Right renal cortex interstitium (tissue), 3 donors: ENCODE measurements at places on chromosomes 7 and 10. TPM values are rescaled to one million over a fixed set of nuclear protein-coding genes. Genes with fewer than 3 reads are reported as not detected.

The MBL2 gene
- not detected for polyA plus RNA-seq

The TBC1D12 gene
- 21.1 TPM for polyA plus RNA-seq

The HHEX gene
- polyA plus RNA-seq: 9.4 TPM

The FOXP2 gene
- 11.1 TPM for polyA plus RNA-seq

The BEND7 gene
- polyA plus RNA-seq: 30.8 TPM

The PLAU gene
- polyA plus RNA-seq: 9.3 TPM

The UCMA gene
- not detected for polyA plus RNA-seq

The FFAR4 gene
- polyA plus RNA-seq: not detected

The LRRC18 gene
- 0.16 TPM for polyA plus RNA-seq

The BTBD16 gene
- polyA plus RNA-seq: 1.6 TPM

The VCL gene
- 130 TPM for polyA plus RNA-seq

The ADIRF gene
- 18.4 TPM for polyA plus RNA-seq

The DIP2C gene
- polyA plus RNA-seq: 19.2 TPM

The RBP4 gene
- 0.64 TPM for polyA plus RNA-seq

The KEL gene
- 2.0 TPM for polyA plus RNA-seq

The FAM237B gene
- 0.31 TPM for polyA plus RNA-seq

The PILRB gene
- 23.8 TPM for polyA plus RNA-seq

The PIK3CG gene
- 3.5 TPM for polyA plus RNA-seq

The NSUN6 gene
- polyA plus RNA-seq: 20.0 TPM

The CH25H gene
- 0.11 TPM for polyA plus RNA-seq

The ACBD7 gene
- polyA plus RNA-seq: 7.4 TPM

The CPA1 gene
- 2.5 TPM for polyA plus RNA-seq

The OR9A2 gene
- polyA plus RNA-seq: not detected

The SEMA3A gene
- 15.0 TPM for polyA plus RNA-seq

The ADRB1 gene
- 0.06 TPM for polyA plus RNA-seq

The ICA1 gene
- 19.7 TPM for polyA plus RNA-seq

The CPSF4 gene
- 26.8 TPM for polyA plus RNA-seq

The ANKRD30A gene
- not detected for polyA plus RNA-seq

The PLEKHS1 gene
- not detected for polyA plus RNA-seq

The C10orf62 gene
- polyA plus RNA-seq: 0.35 TPM

The KLF6 gene
- polyA plus RNA-seq: 58.0 TPM

The NANOS1 gene
- 3.5 TPM for polyA plus RNA-seq

The KBTBD2 gene
- 60.5 TPM for polyA plus RNA-seq

The SYCE1 gene
- polyA plus RNA-seq: 0.26 TPM

The NPSR1 gene
- not detected for polyA plus RNA-seq

The TMEM130 gene
- polyA plus RNA-seq: 4.4 TPM

The PNLIP gene
- not detected for polyA plus RNA-seq

The ADAM12 gene
- 27.1 TPM for polyA plus RNA-seq

The HELLS gene
- 31.2 TPM for polyA plus RNA-seq

The CRYGN gene
- 2.1 TPM for polyA plus RNA-seq

The SLC26A3 gene
- 0.38 TPM for polyA plus RNA-seq

The C10orf71 gene
- polyA plus RNA-seq: 0.08 TPM

The AUTS2 gene
- polyA plus RNA-seq: 51.6 TPM

The ACSL5 gene
- polyA plus RNA-seq: 5.1 TPM

The CTBP2 gene
- 83.7 TPM for polyA plus RNA-seq

The CTAGE15 gene
- polyA plus RNA-seq: 0.46 TPM

The NUDT13 gene
- 5.7 TPM for polyA plus RNA-seq

The CNNM1 gene
- 1.9 TPM for polyA plus RNA-seq

The ZNF138 gene
- polyA plus RNA-seq: 15.8 TPM

The KLF14 gene
- 0.37 TPM for polyA plus RNA-seq

The RELN gene
- 24.3 TPM for polyA plus RNA-seq

The ASB4 gene
- polyA plus RNA-seq: 0.06 TPM

The PRSS37 gene
- polyA plus RNA-seq: not detected

The GIMAP6 gene
- 18.0 TPM for polyA plus RNA-seq

The TRIM4 gene
- 36.0 TPM for polyA plus RNA-seq

The LBX1 gene
- not detected for polyA plus RNA-seq

The COL13A1 gene
- polyA plus RNA-seq: 19.6 TPM
